HepG2 (cell line): ENCODE measurements at places on chromosomes 3 and 15. TPM values are rescaled to one million over a fixed set of nuclear protein-coding genes. Genes with fewer than 3 reads are reported as not detected.

GRCh38 chr3:14461748-14462324 lies 59.4 kb downstream of the SLC6A6 start:
- DNase-seq = peak; percentile 50

GRCh38 chr3:13066834-13067233 lies 6.4 kb downstream of the IQSEC1 start:
- no peak for DNase-seq

TRANK1 gene
- 0.13 and 0.67 TPM in 2 replicates for total RNA-seq

AMIGO3 gene
- total RNA-seq = 0.35 TPM in 1 of 2 replicates, not detected in the other

NLGN1 gene
- not detected in 2 replicates for total RNA-seq

INSYN1 gene
- total RNA-seq = not detected in 2 replicates
